ENCODE measurements at places on chromosomes 2 and 18.

DNA sequence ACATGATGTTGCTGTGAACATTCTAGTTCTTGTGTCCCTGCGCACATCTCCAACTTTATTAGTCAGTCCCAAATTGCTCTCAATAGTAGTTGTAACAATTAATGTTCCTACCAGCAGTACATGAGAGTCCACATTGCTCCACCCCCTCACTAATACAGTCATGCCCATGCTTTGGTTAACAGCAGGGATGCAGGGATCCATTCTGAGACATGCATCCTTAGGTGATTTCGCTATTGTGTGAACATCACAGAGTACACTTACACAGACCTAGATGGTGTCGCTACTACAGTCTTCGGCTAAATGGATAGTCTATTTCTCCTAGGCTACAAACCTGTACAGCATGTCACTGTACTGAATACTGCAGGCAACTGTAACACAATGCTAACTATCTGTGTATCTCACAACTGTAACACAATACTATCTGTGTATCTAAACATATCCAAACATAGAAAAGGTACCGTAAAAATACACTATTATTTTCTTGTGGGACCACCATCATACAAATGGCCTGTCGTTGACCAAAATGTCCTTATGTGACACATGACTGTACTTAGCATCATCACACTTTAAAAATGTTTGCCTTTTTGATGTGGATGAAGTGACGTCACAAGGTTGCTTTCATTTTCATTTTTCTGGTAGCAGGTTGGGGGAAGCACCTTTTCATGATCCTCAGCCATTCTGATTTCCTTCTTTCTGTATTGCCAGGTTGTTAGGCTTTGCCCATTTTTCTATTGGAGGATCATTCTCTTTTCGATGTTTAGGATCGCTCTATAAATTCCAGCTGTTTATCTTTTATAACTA, 82.9 kb upstream of the RNF152 start:
- no peak for DNase-seq

DNA sequence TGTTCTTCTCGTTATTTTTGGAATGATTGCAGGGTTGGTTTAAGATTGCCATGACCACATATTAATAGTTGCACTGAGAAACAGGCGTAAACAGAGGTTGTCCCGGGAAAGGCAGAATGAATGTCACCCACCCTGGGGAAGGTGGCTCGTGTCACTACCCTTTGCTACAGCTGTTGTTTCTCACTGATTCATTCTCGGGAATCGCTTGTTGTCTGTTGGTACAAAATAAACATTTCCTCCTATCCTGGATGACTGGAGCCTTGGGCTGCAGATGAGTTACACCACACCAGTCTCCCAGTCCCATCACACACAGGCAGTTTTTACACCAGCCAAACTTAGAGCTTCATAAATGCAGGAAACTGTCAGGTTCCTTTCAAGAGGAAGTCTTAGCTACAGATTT, 216.7 kb downstream of the GBX2 start:
- DNase-seq: no peak

- no peak for DNase-seq
These were observed 1.5 kb upstream of the PELI1 start for GRCh38 chr2:64145714-64146113.

DNA sequence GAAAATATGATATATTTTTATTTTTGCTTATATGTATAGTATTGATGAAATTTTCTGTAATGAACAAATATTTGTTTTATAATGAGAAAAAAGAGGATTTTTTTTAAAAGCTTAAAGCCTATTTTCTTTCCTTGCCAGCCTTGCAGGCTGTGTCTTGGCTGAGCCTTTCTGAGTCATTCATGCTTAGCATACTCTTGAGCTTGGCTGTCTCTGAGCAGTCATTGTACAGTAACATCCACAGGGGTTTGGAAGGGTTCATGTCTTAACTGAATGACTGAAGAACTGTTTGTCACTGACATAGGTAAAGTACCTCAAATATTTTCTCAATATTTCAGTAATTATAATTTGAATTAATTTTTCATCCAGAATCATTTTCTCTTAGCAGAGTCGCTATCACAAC, 49.3 kb downstream of the GPR39 start:
- no peak for DNase-seq

DNA sequence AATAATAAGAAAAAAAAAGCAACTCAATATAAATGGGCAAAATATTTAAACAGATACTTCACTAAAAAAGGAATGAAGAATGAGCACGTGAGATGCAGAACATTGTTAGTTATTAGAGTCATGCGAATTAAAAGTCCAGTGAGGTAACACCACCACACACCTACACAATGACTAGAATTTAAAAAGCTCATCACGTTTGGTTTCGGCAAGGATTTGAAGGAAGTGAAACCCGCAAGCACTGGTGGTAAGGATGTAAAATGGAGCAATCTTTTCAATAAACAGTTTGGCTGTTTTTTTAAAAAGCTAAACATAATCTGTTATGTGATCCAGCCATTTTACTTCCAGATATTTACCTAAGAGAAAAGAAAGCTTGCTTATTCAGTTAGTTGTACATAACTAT, 1181.6 kb upstream of the CELF4 start:
- DNase-seq: no peak

GRCh38 chr2:16204251-16204650, 263.9 kb downstream of the MYCN start:
- no peak for DNase-seq

DNA sequence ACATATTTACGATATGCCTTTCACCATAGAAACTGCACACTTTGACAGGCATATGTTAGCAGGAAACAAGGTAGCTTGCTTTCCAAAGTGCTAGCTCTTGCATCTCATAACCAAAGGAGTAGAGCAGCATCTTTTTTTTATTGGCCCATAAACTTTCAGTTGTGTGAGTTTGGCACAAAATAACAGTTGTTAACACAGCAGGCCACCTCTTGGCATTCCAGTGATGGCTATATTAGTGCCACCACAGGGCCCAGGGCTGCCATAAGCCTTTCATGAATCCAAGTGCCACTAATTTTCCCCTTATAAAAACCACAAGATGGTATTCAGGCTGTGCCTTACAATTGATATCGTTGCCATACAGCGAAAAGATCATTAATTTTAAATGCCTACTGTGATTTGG, 40.3 kb upstream of the KLF7 start:
- DNase-seq: no peak

DNA sequence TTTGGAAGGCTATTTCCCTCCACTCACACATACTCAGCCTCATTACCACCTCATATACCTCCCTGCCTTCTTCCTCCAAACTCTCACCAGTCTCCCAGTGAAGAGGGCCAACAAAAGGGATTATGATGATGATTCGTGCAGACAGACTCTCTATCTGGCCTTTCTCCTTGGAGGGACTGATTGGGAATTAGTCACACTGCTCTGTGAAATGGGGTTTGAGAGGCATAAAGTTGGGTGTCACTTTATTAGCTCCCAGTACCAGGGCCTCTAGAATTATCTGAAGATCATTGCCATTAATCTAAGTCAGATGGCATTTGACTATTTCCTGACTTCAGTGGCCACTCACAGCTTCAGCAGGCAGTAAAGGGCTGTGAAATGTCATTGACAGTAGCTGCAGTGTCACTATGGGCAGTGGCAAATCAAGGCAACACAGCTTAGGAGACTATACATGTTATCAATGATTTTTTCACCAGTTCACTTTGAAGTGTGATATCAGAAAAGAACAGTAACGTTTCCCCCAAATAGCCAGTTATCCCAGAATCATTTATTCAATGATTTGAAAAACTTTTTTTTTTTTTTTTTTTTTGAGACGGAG, 17.4 kb downstream of the CNRIP1 start:
- DNase-seq: no peak

DNA sequence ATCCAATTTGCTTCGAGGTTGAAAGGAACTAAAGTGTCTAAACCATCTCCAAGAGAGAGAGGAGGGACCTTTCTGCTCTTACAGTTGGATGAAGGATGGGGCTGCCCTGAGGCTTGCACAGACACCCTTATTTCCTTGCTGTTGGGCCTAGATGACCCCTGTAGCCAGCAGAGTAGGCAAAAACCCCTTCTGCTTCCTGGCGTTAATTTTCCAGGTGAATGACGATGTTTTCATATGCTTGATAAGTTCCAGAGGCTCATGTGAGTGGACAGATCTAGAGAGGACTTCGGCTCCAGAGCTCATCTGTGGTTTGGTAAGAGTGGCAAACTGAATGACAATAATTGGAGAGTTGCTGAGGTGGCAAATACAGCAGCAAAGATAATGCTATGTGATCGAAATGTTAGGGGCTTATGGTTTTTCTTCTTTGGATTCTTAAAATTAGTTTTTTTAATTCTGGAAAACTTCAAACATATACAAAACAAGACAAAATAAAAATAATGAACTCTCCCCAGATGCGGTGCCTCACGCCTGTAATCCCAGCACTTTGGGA, 98.6 kb upstream of the MAP4K3 start:
- no peak for DNase-seq

DNA sequence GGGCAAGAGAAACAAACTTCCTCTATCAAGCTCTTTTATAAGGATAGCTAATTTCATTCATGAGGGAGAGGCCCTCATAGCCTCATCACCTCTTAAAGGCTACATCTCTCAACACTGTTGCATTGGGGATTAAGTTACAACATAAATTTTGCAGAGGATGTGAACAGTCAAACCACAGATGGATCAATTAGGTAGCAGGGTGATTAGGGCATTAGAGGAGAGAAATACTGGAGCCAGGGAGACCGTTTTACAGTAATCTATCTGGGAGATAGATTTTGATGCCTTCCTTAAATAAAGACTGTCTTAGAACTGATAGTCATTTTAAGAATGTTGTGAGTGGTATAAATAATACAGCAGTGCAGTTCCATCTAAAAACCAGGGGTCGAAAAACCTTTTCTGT, 258.9 kb downstream of the DCC start:
- DNase-seq: no peak
